ENCODE measurements at places on chromosomes 12 and 14. TPM values are rescaled to one million over a fixed set of nuclear protein-coding genes. Genes with fewer than 3 reads are reported as not detected.

Gene CTSG
- 4.1 TPM for total RNA-seq

GRCh38 chr12:82896979-82897378 lies 210.3 kb downstream of the TMTC2 start:
- H3K36me3 ChIP-seq = no peaks in the 10 kb centered on the region
- H3K4me3 ChIP-seq = no peak overlapping the region
- no peak for DNase-seq
- H3K27ac ChIP-seq = no peak overlapping the region

Gene ACYP1
- total RNA-seq = 6.8 TPM

Gene COQ5
- 16.5 TPM for total RNA-seq

Data from thoracic aorta (tissue), 2 donors.